ENCODE measurements at places on chromosomes 1 and 21.

- peak; percentile 16 for DNase-seq
Measured at GRCh38 chr21:15841856-15842564, 112.2 kb downstream of the USP25 start.

DNA sequence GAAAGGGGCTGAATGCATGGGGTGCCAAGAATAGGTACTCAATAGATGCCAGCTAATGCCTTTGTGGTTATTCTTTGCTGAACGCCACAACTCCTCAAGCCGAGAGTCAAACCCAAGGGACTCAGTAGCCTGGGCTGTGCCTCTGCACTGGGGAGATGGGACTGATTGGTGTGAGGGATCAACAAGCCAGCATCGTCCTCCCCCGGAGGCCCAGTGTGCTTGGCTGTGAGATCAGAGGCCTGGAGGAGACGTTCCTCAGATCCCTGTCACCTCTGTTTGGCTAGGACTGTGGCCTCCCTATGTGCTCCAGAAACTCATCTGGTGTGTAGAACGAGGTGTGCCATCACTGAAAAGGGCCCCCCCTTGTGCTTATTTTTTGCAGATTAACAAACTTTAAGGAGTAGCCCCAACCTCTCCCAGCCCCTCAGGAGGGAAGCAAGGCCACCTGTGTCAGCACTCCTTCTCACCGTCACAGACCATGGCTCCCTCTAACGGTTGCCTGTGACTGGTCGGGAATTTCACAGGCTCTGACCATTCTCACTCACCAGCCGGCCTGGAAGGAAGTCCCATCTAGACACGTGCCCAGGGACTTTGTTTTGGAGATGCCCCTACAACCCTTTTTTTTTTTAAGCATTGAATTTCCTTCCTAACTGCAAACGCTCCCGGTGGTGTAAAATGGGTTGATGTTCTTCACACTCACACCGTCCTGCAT is 194.0 kb upstream of the VAMP3 start:
- no peak for DNase-seq

DNA sequence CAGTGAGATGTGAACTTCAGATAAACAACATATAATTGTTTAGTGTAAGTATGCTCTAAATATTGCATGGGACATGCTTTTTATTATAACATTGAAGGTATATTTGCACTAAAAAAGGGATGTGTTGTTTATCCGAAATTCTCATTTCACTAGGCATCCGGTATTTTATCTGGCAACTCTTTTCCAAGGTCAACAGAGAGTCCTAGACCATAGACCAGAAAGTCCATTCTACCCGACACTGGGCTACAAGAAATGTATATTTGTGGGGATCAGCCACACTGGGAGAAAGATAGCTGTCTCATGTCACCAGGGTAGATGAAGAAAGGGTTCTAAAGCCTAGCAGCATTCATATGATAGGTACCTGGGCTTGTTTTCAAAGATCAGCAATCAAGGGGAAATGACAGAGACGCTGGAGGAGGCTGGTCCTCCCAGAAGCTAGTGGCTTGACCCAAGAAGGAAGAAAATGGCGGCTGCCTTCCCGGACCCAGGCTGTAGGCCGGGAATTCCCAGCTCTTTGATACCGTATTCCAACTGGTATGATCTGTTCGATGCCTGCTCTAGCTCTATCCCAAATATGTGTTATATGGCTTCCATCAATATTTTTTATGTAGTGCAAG is 161.1 kb upstream of the IRF2BP2 start:
- DNase-seq = no peak

DNA sequence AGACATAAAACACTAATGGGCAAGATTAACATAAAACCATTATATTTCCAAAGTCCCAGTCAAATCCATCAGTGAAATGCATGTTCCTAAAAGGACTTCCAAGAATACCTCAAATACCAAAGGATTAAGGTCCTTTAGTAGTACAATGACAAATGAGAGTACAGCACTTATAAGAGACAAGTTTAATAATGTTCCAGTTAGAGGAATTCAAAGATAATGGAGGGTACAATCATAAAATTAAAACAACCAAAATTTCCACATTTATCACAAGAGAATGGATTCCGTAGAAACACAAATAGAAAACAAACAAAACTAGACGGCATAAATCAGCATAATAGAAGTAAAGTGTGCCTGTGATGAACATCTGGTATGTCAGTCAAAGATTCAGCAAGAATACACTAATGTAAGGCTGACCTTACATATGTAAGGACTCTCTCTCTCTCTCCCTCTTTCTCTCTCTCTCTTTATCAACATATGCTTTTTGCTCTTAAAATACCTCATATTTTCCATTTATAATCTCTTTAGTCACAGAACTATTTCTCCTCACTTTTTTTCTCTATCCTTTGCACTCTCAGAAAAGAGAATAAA is 32.8 kb upstream of the C1orf53 start:
- DNase-seq = no peak

DNA sequence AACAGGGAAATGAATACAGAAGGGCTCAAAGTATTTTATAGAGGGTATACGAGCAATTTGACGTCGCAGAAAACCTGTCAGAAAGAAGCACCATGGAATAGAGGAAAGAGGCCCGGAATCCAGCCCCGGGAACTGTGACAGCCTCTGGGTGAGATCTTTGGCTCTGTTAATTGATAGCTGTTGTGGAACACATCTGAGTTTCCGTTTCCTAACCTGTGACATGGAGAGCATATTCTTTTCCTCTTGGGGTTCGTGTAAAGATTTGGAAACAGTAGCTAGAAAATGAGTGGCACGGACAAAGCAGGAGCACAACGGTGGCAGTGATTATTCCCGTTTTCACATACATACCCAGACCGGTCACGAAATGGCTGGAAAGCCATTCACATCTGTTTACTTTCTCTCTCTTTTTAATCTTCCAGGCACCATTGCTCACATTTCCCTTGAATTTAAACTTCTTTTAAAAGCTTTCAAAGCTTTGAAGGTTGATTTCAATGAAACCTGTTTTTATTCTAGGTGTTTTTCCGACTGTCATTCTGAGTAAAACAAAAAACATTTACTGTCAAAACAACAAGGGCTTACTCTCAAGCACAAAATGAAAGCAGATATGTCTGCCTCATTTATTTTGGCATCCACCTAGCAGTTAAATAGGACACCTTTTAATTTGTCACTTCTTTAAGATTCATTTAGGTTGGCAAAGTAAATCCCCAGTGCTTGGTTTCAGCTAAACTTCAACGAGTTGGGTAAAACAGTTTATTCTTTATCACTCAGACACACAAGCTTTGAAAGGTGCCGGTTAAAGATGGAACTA is 26.7 kb upstream of the C8B start:
- no peak for DNase-seq

GRCh38 chr1:76090283-76091203 is 16.0 kb downstream of the ST6GALNAC3 start:
- no peak for DNase-seq

DNA sequence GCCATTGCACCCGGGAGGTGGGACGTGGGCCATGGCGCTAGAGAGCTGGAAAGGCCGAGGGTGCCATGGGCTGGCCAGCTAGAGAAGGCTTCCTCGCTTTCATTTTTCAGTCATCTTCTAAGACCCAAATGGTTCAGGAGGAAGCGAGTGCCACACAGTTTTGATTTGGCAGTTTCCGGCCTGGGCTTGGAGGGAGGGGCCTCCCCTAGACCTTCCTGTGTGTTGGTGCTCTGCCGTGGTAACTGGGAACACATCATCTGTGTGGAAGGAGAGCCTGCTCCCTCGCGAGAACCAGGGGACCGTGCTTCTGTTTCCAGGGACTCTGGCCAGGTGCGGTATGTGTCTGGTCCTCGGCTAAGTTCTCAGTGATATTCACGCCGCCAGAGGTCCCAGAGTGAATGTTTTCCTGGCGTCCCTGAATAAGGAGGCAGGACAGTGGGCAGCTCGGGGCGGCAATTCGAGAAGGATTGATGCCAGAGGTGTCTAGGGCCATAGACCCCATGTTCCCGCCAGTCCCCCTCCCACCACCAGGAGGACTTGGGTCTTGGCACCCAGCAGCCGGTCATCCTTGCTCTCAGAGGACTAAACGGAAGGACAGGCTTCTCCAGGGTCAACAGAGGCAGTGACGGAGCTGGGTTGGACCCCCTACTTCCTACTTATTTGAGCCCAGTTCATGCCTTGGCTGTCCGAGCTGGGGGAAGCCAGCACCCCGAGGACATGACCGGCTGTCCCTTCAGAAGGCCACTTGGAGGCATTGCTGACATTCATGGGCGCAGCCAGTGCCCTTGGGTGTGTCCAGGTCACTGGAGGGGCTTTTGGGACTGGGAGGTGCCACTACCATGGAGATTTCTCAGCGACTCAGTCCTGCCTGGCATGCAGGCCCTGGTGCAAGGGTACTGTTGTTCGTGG is 2.7 kb upstream of the NPHP4 start:
- no peak for DNase-seq

GRCh38 chr21:35988416-35989137 is 71.7 kb downstream of the SETD4 start:
- no peak for DNase-seq

DNA sequence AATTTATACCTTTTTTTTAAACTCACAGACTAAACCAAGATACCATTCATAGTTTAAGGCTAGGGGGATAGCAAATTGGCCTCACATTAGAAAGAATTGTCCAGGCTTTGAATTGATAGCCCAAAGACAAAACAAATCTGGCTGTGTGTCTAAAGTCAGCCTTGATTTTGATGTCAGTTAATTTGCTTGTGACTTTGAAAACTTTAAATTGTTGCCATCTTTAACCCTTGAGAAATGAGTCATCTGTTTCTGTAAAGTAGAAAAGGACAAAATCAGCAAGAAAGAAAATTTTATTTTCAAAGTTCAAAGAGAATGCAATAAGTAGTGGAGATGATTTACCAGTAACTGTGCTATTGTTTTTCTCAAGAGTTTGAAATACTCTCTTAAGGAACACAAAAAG is 184.5 kb downstream of the RGS7 start:
- no peak for DNase-seq

- no peak for DNase-seq
Measured at GRCh38 chr21:36765229-36765628, 66.3 kb downstream of the SIM2 start.

Measured in lung (tissue), 17 donors.